Osteocyte (in vitro differentiated cells): ENCODE measurements at places on chromosomes 3 and 15. TPM values are rescaled to one million over a fixed set of nuclear protein-coding genes. Genes with fewer than 3 reads are reported as not detected.

Gene CFAP20DC
- 1.4 and 1.6 TPM in 2 replicates for total RNA-seq

- peaks cover 25% of the 10 kb centered on the region for H3K27me3 ChIP-seq
- no peak for DNase-seq
- H3K4me3 ChIP-seq: no peak overlapping the region
- H3K36me3 ChIP-seq: no peaks in the 10 kb centered on the region
- H3K27ac ChIP-seq: no peak overlapping the region
- H3K4me1 ChIP-seq: peaks cover 21% of the 10 kb centered on the region
Measured at GRCh38 chr3:128723477-128723876, 2.5 kb upstream of the RAB7A start.

GRCh38 chr15:69816522-69816921, 281.2 kb downstream of the TLE3 start:
- H3K4me3 ChIP-seq: no peak overlapping the region
- peaks cover 23% of the 10 kb centered on the region for H3K4me1 ChIP-seq
- no peak for DNase-seq
- H3K36me3 ChIP-seq: no peaks in the 10 kb centered on the region
- H3K27me3 ChIP-seq: peaks cover 27% of the 10 kb centered on the region
- H3K27ac ChIP-seq: no peak overlapping the region

DNA sequence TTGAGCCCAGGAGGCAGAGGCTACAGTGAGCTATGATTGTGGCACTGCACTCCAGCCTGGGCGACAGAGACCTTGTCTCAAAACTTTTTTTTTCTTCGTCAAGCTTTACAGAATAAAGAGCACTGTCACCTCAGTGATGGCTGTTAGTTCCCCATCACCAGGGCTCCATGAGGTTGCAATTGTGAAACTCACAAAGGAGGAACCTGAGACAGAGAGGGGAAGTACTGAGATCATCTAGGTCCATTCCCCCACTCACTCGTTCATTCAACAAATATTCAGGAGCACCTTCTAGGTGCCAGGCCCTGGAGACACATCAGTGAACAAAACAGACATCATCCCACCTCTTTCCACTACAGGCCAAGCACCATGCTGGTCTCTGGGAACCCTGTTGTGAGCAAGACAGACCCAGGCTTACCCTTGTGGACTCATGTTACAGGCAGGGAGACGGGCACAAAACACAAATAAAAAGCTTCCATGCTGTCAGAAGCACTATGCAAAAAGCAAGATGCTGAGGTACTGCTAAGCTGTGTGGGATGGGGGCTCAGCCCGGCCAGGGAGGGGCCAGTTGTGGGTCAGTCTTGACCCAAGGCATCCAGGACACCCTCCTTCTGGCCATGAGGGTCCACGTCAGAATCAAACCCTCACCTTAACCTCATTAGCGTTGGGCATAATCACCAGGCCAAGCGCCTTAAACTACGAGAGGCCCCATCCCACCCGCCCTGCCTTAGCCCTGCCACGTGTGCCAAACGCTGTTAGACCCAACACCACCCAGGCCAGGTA, 2.1 kb upstream of the RHO start:
- peaks cover 46% of the 10 kb centered on the region for H3K4me1 ChIP-seq
- no peak for DNase-seq
- no peaks in the 10 kb centered on the region for H3K36me3 ChIP-seq
- H3K4me3 ChIP-seq: no peak overlapping the region
- H3K27ac ChIP-seq: no peak overlapping the region
